ENCODE measurements at places on chromosomes 1 and 21.

- H3K4me3 ChIP-seq: no peak overlapping the region
- no peaks in the 10 kb centered on the region for H3K27me3 ChIP-seq
- DNase-seq: no peak
- no peaks in the 10 kb centered on the region for H3K4me1 ChIP-seq
- no peaks in the 10 kb centered on the region for H3K36me3 ChIP-seq
Measured at GRCh38 chr1:76105372-76105771, 30.8 kb downstream of the ST6GALNAC3 start.

DNA sequence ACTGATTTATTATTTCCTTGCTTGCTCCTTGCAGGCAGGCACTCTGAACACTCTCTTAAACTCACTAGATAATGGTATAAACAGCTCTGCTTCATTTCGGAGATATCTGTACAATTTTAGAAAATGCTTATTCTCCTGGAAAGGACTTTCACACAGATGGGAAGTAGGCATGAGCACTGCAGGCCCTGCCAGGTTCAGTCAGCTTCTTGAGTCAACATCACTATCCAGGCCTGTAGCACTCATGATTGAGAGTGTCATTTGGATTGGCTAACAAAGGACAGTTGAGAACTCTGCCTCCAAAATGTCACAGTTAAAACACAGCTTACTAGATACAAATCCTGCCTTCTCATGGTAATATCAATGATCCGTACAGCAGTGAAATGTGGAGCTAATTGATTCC is 181.9 kb downstream of the CYYR1 start:
- DNase-seq: no peak
- no peak overlapping the region for H3K27ac ChIP-seq
- H3K4me3 ChIP-seq: no peak overlapping the region
- no peaks in the 10 kb centered on the region for H3K4me1 ChIP-seq
- no peaks in the 10 kb centered on the region for H3K36me3 ChIP-seq
- H3K27me3 ChIP-seq: no peaks in the 10 kb centered on the region

GRCh38 chr21:45341779-45342178 is 54.1 kb upstream of the POFUT2 start:
- no peak overlapping the region for H3K27ac ChIP-seq
- no peaks in the 10 kb centered on the region for H3K36me3 ChIP-seq
- no peaks in the 10 kb centered on the region for H3K4me1 ChIP-seq
- no peak for DNase-seq

DNA sequence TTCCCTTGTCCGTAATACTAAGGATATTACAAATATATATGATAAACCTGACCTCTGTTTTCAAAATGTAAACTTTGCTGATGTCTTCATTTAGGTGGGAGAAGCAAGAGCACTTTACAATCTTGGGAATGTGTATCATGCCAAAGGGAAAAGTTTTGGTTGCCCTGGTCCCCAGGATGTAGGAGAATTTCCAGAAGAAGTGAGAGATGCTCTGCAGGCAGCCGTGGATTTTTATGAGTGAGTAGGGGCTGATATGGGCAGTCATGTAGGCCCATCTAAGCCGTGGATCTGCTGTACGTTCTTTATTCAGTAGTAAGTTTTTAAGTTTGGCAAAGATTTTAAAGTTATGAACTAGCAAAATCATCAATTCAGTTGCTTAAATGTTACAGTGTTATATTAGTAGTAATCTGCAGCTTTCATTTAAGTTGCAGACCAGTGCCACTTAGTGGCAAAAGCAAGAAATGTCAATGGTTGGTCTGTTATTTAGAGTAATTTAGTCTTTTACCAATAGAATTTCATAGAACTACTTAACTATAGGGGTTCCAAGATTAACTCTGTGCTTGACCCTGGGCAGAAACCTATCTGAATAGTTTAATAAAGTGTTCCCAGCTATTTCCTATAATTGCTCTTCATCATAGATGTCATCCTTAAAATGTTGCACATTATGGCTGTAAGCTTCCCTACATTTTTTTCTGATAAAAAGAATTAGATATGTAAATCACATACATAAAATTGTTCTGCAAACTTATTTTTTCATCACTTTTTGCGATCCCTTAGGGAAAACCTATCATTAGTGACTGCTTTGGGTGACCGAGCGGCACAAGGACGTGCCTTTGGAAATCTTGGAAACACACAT is 21.3 kb downstream of the GPSM2 start:
- peak; percentile 16 for DNase-seq
- H3K27ac ChIP-seq: peak overlapping the region; percentile 3
- H3K4me1 ChIP-seq: no peaks in the 10 kb centered on the region
- H3K36me3 ChIP-seq: no peaks in the 10 kb centered on the region

- H3K27ac ChIP-seq: peak overlapping the region; percentile 99
- no peaks in the 10 kb centered on the region for H3K27me3 ChIP-seq
- peak overlapping the region; percentile 82 for H3K4me3 ChIP-seq
- H3K4me1 ChIP-seq: peaks cover 25% of the 10 kb centered on the region
Measured at GRCh38 chr21:37073417-37074196, 553 bp downstream of the TTC3 start.

DNA sequence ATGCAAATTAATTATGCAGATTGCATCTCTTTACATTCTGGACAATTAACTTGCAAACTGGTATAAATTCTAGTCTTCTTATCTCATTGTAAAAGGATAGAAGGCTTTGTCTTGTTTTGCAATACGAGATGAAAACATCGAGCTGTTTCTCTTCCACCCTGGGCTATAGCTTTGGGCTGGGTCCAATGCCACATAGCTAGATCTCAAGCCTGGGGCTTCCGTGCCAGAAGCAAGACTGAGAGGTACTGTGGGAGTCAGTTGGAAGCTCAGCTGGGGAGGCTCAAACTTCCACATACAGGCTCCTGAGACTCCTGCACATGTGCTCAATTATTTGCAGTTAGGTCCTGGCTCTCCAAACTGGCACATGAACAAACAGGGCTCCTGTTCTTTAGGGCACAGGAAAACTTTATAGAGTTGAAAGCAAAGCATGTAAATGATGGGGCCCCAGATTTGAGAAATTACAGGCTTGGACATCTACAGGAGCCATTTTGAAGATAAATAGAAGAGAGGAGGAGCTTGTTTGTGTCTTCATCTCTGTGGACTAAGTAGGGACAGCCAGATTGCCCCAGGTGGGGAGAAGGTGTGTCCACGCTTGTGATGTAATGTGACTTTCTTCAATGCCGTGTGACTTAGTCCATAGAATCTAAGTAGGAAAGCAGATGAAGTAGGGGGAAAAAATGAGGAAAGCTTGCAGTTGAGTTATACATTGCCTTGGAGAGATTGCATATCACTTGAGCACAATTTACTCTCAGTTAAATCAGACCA is 65.9 kb upstream of the SIPA1L2 start:
- H3K4me3 ChIP-seq: no peak overlapping the region
- no peak overlapping the region for H3K27ac ChIP-seq
- H3K4me1 ChIP-seq: peaks cover 5% of the 10 kb centered on the region
- no peaks in the 10 kb centered on the region for H3K27me3 ChIP-seq
- no peak for DNase-seq

DNA sequence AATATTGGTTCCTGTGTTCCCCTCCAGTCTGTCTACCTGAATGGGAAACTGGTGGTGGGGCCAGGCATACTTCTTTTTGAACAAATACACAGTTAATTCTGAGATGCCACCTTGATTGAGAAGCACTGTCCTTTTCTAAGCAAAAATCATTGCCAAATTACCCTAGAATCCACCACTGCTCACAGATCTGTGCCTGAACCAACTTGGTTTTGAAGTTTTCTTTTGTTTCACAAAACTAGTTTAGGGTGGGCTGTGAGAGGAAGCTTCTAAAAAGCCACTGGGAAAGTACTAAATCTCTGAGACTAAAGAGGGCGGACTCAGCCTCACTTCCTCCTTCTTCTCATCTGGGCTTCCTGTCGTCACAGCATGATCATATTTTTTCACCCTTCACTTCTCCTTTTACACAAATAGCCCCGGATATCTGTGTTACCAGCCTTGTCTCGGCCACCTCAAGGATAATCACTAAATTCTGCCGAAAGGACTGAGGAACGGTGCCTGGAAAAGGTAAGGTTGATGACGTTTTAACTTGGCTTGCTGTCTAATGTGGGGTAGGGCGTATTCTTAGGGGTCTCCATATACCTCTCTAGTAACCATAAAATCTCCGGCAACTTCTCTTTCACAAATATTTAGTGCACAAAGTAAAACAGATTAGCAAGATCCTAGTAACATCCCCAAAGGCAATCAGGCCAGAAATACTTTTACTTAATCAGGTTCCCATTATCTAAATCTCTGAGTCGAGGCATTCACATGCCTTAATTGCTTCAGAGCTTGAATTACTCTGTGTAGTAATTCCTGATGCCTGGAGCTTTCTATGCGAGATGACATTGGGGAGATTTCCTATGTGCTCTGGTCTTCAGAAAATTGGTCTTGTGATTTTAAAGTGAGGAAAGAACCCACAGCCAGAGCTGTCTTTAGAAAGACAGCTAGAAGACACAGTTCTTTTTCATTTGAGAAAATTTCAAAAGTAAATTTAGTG is at the start of gene CD53:
TSS of gene CD53 (plus strand) at position 404 of the 976 bp plus-strand sequence. CDS start 18,261 bp downstream, outside the sequence.
- H3K27ac ChIP-seq: peak within 1 kb of the TSS; percentile 65
- DNase-seq: peak; percentile 37
- no peaks in the 10 kb centered on the region for H3K27me3 ChIP-seq
- H3K36me3 ChIP-seq: no peaks in the 10 kb centered on the region
- no peaks in the 10 kb centered on the region for H3K4me1 ChIP-seq

DNA sequence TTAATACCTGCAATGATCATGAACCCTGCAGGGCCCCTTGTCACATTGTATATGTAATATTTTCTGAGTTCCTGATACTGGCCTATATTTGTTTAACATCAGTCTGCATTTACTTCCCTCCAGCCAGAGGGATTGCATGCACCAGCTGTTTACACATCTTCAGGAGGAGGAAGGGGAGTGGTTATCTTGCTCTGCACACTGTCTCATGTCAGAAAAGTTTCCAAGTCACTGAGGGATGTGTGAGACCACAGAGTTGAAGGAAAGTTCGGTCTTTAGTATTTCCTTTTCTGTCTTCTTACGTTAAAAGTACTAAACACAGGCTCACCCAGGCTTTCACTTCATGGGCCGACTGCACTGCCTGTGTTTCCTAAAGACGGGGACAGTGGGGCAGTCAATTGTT is 574.1 kb downstream of the LMO4 start:
- no peak for DNase-seq
- H3K36me3 ChIP-seq: no peaks in the 10 kb centered on the region
- H3K27me3 ChIP-seq: no peaks in the 10 kb centered on the region
- peak overlapping the region; percentile 5 for H3K27ac ChIP-seq
- peaks cover 10% of the 10 kb centered on the region for H3K4me1 ChIP-seq
- H3K4me3 ChIP-seq: no peak overlapping the region

DNA sequence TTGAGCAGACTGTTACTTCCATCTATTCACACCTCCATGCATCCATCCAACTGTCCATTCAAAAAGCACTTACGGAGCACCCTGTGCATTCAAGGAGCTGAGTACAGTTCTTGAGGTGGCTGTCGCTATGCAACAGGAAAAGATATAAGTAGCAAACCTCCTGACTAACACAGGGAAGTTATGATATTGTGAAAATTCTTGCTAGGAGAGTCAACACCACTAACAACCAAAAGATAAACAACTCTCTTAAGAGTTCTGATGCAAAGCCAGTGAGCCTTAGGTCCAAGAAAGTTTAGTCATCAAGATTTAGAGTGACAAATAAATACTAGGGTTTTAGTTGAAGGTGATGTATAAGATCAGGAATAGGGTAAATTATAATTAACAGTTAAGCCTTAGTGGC is 44.5 kb upstream of the TRIM45 start:
- no peak overlapping the region for H3K27ac ChIP-seq
- no peaks in the 10 kb centered on the region for H3K36me3 ChIP-seq
- H3K27me3 ChIP-seq: no peaks in the 10 kb centered on the region
- DNase-seq: no peak

DNA sequence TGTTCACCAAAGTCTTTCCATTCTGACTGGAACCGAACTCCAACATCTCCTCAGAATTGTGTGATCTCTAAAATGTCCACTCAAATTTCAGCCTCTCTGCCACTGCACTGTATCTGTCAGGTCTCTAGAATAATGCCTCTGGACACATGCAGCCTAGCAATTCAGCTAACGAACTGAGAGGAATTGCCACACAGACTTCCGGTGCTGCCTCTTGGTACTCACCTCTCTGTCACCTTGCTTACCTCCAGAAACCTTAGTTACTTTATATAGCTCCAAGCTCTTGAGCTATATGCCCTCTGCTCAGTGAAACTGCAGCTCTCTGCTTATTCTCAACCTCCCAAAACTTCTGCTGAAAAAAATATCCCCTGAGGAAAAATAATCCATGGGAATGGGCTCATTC is 2.7 kb upstream of the CHRM3 start:
- no peak overlapping the region for H3K4me3 ChIP-seq
- H3K36me3 ChIP-seq: no peaks in the 10 kb centered on the region
- no peak for DNase-seq
- H3K27me3 ChIP-seq: peaks cover 31% of the 10 kb centered on the region

- no peak for DNase-seq
- no peaks in the 10 kb centered on the region for H3K36me3 ChIP-seq
- no peaks in the 10 kb centered on the region for H3K27me3 ChIP-seq
- H3K27ac ChIP-seq: no peak overlapping the region
Measured at GRCh38 chr1:15039901-15040300, 113.6 kb upstream of the TMEM51 start.

DNA sequence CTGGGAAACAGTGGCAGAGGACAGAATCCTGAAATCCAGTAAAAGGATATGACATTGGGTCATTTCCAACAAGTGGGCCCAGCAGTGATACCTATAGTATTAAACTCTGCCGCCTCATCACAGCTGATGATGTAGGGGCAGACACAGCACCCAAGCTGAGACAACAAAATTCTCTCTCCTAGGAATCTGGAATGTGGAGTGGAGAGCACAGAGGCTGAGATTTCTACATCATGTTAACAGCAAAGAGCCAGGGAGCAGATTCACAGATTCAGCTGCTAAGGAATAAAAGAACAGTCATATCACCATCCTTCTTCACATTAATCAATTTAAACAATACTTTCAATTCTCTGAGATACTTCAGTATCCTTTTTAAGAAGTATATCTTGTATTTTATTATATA is 61.9 kb downstream of the CRP start:
- DNase-seq: no peak
- no peaks in the 10 kb centered on the region for H3K27me3 ChIP-seq
- no peaks in the 10 kb centered on the region for H3K4me1 ChIP-seq
- H3K27ac ChIP-seq: no peak overlapping the region

GRCh38 chr1:73789965-73790364 is 408.0 kb downstream of the LRRIQ3 start:
- H3K27me3 ChIP-seq: no peaks in the 10 kb centered on the region
- no peaks in the 10 kb centered on the region for H3K36me3 ChIP-seq
- H3K4me1 ChIP-seq: no peaks in the 10 kb centered on the region
- H3K27ac ChIP-seq: no peak overlapping the region

DNA sequence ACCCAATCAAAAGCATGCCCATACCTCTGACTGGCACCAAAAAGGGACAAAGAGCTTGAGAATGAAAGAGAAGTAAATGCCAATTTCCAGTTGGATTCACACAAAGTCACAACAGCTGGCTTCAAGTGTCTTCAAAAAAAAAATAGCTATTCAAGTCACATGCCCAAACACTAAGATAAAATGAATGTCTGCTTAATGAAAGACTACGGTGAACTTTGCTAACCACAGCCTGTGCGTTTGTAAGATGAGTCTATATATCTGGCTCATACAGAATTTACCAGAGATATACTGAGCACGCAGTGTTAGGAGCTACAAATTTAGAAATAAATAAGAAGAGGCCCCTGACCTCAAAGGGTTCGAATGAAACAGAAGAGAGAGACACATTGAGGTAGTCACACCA is 73.2 kb downstream of the DAB1 start:
- H3K36me3 ChIP-seq: no peaks in the 10 kb centered on the region
- no peaks in the 10 kb centered on the region for H3K27me3 ChIP-seq
- no peaks in the 10 kb centered on the region for H3K4me1 ChIP-seq
- DNase-seq: no peak
- H3K27ac ChIP-seq: no peak overlapping the region

Measured in transverse colon (tissue), 4 donors.